ENCODE measurements at places on chromosomes 6 and 20.

- DNase-seq: no peak
Measured at GRCh38 chr20:112396-112795, 24.9 kb downstream of the DEFB125 start.

- DNase-seq: no peak
Measured at GRCh38 chr6:29951882-29952281, 9.6 kb downstream of the HLA-A start.

DNA sequence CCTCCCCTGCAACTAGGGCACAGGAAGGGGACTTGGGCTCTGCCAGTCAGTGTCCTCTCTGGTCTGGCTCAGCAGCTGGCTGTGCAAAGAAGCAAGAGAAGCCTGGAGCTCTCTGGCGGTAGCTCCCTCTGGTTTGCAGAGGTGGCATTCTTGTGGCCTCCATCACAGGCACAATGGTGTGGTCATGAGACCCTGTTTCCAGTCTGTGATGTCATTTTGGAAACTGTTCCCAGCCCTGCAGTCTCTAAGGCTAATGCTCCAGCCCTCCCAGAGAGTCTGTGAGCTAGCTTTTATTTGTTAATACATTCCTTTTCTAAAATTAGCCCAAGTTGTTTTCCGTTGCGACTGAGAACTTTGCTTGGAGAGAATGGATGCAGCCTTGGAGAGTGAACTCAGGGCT is 69.5 kb upstream of the FOXQ1 start:
- DNase-seq: no peak

DNA sequence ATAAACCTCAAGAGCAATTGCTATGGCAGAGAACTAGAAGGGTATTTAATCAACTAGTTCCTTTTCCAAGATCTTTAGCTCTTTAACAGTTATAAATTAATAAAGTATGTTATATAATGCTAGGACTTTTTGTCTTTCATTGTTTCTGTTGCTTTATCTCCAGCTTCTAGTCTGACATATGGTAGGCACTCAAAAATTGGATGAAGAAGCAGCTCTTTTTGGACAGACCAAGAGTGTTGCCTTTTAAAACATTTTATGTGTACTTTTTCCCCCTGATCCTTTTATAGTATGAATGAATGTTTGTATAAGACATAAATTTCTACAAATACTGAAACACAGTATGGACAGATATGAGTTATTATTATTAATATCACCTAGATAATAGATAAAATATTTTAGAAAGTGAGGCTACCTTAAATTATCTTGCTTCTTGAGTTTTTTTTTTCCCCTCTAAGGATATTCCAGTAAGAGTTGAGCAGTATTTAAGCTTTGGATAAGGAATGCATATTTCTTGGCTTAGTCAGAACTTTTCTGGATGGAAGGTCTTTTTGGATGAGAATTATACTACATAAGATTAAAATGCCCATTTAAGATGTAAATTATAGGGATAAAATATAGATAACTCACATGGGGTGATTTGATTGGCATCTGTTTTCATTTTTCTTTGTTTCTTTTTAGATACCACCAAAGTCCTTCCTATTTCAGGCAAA is 16.6 kb downstream of the LAMA2 start:
- DNase-seq: no peak

GRCh38 chr6:54320871-54321270 is 12.6 kb downstream of the TINAG start:
- no peak for DNase-seq

DNA sequence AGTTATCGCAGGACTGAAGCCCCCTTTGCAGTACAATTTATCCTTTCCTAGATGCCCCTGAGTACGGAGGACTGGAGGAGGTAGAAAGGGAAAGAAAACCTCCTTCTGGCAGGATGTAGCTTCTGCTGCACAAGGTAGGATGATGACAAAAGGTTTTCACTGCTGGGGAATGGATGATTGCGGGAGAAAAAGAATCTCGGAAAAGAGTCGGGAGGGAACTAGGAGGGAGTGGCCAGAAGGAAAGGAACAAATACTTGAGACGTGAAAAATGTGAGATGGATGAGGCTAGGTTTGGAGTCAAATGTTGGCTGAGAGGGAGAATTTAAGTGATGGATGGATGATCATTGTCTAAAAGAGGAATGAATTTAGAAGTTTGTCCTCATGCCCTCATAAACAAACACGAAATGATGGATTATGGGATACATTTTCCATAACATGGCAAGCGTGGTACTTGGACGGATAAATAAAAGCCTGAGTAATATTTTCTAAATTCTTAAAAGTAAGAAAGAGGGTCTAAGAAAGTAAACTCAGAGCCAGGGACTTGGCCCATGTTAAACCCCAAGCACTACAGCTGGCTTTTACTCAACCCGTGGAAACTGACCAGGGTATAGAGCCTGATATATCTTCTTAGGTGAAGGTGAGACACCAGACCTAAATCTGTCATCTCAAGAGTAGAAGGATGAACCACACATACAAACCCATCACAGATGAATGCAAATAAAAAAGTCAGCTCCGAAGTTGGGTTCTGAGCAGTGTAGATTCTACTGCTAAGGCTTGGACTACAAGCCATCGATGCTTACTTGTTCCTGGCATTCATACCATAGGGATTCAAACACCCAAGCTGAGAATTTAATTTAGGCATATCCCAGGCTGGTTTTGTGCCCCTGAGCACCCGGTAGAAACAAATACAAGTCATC is 72.4 kb downstream of the HFE start:
- no peak for DNase-seq

DNA sequence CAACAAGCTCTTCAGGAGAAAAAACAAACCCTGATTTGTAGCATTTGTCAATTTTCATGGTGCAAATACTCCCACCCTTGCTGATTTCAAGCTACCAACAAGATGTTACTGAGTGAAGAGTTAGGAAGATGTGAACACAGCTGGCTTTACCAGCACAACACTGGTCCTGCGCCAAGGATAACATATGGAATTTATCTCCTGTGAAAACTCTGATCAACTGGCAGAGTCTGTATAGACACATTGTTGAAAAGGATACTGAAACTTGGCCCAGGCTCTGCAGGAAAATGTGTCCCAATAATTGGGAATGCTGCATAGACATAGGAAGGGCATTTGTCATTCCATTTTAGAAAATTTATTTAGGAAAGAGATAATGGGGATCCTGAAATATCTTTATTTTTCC is 29.0 kb downstream of the OTOR start:
- no peak for DNase-seq

DNA sequence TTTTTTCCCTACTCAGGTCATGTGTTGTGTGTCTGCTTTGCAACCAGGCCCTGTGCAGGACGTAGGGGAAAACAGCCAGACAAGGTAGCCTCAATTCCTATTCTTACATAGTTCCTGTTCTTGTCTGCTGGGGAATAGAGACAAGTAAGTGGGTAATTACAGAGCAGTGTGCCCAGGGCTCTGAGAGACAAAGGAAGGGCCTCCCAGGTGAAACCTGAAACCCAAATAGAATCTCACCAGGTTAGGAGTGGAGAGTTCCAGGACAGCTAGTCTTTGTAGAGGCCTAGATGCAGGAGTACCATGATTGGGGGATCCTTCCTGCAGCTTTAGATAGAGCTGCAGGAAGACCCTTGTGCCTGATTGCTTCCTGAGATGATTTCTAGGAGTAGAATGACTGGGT is 48.4 kb downstream of the DHX35 start:
- no peak for DNase-seq

DNA sequence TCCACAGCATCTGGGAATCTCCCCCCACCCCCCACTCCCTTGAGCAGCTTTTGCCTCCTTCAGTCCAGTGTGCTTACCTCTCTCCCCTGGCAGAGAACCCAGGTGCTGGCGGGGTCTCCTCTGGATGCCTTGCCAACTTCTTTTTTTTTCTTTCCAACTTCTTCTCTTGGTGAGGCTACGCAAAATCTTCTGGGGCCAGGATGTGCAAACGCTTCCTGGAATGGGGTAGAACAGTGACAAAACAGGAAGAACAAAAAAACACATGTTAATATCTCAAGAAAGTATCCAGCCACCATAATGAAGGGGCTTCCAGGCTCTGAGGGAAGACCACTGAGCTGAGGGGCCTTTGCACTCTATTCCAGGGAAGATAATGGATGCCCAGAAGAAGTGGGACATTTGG is 53.9 kb upstream of the DDR1 start:
- no peak for DNase-seq

DNA sequence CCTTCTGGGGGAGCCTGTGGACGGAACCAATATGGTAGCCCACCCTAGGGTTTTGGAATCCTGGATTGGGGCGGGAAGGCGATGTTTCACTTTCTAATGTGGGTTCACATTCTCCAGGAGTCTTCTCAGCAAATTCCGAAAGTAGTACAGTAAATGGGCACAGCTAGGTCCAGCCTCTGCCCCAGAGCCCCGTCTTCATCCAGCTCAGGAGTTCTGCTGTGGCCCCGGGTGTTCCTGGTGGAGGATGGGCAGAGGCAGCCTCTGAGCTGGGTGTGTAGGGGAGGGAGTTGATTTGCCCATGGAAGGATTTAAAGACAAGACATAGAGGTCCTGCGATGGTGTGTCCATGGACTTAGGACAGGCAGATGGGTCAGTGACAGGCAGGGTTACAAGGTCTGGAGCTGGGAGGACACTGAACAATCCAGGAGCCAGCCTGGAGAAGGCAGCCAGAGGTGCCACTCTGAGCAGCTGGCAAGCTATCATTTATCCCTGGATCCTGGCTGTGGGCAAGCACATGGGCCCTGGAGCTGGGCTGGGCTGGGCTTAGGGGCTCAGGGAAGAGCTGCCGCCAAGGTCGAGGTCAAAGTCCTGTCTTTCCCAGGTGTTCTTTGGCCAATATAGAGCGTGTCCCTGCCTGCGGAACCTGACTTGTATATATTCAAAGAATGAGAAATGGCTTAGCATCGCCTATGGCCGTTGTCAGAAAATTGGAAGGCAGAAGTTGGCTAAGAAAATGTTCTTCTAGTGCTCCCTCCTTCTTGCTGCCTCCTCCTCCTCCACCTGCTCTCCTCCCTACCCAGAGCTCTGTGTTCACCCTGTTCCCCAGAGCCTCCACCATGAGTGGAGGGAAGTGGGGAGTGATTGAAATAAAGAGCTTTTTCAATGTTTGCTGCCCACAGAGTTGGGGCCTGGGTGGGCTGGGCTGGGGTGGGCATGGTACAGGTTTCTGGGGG is 6.7 kb downstream of the CLPSL1 start:
- no peak for DNase-seq

DNA sequence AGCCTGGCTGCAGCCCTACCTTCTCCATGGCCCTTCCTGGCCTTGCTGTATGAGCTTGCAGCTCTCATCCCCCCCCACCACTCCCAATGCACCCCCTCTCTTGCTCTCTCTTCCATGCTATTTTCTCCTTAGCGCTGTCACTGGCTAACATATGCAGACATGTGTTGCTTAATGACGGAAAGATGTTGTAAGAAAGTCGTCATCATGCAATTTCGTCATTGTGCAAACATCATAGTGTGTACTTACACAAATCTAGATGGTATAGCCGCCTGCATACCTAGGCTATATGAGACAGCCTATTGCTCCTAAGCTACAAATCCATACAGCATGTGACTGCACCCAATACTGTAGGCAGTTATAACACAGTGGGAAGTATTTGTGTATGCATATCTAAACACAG is 27.0 kb downstream of the ANGPT4 start:
- no peak for DNase-seq

DNA sequence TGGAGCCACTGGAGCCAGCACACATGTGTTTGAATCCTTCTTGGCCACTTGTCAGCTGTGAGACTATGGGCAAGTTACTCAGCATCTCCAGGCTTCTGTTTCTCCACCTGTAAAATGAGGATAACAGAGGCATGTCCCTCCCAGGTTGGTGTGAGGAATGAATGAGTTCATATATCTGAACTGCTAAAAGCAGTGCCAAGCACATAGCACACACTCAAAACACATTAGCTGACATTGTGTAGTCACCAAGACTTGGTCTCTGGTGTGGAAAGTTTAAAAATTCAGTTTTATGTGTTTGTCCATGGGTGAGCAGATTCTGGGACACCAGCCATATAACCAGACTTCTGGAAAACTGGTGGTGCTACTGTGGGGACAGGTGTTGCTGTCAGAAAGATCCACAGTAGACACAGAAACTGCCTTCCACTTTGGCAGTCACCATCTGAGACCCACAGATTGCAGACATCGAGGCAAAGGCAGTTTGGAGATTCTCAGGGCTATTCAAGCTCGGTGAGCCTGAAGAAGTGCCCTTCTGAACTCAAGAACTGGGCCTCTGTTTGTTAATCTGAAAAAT is 115.8 kb downstream of the MRPL14 start:
- DNase-seq: no peak

DNA sequence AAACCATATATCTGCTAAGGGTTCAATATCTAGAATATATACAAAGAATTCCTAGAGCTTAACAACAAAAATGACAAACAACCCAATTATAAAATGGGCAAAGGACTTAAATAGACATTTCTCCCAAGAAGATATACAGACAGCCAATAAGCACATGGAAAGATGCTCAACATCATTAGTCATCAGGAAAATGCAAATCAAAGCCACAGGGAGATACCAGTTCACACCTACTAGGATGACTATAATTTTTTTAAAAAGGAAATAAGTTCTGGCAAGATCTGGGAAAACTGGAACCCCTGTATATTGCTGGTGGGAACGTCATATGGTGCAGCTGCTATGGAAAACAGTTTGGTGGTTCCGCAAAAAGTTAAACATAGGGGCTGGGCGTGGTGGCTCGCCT is 116.2 kb upstream of the MYL9 start:
- no peak for DNase-seq

GRCh38 chr20:46013829-46014516 is 5.3 kb downstream of the MMP9 start:
- DNase-seq: peak; percentile 80

DNA sequence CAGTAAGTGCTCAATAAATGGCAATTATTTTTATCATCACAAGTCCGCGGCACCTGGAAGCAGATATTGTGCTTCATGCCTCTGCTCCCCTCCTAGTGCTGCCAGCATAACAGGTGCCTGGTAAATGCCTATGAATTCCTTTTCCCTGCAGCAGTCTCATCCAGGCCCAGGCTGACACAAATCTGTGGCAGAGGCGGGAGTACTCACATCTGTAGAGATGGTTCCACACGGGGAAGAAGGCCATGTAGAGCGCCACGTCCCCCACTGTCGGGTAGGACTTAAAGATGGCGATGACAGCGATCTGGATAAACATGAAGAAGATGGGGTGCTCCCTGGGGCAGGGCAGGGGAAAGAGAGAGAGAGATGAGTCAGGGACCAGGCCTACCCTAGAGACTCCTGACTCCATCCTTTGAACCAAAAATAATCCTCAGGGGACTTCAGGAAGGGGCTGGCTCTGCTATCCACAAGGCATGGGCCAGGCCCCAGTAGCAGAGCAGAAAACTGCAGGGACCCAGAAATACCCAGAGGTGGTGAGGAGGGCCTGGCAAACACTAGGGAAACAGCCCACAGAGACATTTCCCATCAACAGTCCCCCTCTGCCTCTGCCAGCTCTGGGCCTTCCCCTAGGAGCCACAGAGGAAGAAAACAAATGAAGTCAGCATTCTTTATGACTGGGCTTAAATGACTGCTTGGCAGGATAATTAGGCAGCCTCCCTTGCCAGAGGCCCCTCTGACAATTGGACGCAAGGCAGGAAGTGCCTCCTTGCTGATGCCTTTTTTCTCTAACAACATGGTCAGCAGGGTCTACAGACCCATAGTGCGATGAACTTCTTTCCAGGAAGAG is 23.0 kb downstream of the MAP1LC3A start:
- DNase-seq: peak; percentile 64
